Umbilical cord (tissue), 2 donors: ENCODE measurements at places on chromosomes 5 and 9.

DNA sequence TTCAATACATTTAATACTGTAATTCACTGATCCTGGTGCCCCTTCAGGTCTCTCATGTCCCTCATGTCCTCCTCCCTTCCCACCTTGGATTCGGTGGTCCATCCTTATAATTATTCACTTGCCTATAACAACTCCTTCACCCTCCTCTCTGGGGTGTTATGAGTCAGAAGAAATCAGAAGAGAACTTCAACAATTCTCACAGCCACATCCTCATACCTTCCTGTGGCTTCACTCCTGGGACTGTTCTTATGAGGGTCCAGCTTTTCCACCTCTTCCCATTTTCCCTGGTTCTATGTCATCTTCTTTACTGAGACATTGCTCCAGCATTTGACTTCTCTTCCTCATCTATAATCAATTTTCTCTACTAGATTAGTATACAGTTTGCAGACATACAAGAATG is 406.1 kb downstream of the NR2F1-AS1 start:
- DNase-seq: no peak

DNA sequence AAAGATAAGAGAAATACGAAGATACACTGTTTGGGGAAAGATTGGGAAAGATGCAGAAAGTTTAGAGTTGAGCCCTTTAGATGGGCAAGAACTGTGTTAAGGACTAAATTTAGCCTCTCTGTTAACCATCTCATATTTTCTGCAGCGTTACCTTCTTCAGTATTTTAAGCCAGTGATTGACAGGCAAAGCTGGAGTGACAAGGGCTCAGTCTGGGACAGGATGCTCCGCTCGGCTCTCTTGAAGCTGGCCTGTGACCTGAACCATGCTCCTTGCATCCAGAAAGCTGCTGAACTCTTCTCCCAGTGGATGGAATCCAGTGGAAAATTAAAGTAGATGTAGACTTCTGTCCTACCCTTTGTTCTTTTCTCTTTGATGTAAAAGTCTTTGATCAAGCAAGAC is 26.4 kb upstream of the LNPEP start:
- DNase-seq: no peak

DNA sequence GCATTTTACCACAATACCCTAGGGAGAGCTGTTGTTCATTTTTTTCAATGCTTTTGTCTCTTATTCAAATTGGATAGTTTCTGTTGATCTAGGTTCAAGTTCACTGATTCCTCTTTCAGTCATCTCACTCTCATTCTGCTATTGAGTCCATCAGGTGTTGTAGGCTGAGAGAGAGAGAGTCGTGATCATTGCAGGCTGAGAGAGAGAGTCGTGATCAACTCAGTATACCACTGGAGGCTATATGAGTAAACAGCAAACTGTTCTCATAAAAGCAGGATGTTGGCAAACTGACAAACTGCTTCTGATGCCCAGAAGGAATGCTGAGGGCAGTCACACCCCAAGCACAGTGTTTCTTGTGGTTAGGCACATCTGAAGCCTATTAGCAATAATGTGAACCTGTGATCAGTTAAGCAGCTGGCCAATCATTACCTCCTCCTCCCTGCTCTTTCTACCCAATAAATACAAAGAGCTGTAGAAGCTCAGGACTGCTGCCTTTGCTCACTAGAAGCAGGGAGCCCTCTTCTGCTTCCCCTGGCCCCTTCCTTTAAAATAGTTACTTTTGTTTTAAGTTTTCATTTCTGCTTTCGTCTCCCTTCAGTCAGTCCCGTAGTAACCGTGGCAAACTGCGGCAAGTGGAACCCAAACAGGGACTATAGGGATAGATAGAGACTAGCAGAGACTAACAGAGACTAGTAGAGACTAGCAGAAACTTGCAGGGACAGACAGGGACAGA is 476.1 kb upstream of the ACO1 start:
- no peak for DNase-seq

DNA sequence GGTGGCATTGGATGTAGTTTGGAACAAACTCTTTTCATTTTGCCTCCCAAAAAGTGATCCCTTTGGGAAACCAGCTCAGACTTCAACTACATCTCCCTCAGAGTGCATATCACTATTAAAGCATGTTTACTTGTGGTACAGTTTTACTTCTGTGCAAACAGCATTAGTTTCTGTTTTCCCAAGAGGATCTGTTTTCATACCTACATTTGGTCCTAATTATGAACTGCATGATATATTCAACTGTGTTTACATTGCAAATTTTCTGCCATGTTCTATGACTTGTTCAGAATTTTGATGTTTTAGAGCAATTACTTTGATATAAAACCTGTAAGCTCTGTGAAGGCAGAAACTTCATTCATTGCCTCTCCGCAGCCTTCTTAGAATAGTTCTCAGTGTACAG is 681.5 kb upstream of the ACO1 start:
- no peak for DNase-seq

- peak; percentile 4 for DNase-seq
Measured at GRCh38 chr5:161513942-161514341, 32.6 kb downstream of the GABRB2 start.

GRCh38 chr5:104186100-104186499 is 623.5 kb upstream of the NUDT12 start:
- no peak for DNase-seq

DNA sequence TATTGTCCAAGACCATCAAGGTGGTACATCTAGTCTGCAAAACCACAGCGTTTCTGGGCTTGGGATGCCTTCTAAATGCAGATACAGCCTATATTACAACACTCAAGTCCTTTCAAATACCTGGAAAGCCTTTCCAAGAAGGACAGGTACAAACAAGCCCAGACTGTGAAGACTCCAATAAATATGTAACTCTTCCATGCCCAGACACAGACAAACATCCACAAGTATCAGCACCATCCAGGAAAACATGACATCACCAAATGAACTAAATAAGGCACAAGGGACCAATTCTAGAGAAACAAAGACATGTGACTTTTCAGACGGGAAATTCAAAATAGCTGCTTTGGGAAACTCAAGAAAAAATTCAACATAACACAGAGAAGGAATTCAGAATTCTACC is 152.7 kb upstream of the POC5 start:
- no peak for DNase-seq

DNA sequence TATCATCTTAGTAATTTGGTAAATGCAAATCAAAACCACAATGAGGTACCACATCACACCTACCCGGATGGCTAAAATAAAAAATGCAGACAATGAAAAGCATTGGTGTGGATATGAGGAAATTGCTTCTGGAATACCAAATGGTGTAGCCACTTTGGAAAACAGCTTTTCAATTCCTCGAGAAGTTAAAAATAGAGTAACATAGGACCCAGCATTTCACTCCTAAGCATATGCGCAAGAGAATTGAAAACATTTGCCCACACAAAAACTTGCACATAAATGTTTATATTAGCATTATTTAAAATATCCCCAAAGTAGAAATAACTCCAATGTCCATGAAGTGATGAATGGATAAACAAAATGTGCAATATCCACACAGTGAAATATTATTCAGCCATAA is 608.7 kb downstream of the ISL1 start:
- DNase-seq: no peak

- no peak for DNase-seq
Measured at GRCh38 chr9:10910779-10911178, 298.0 kb upstream of the PTPRD start.

GRCh38 chr5:32520972-32521371 is 64.4 kb upstream of the SUB1 start:
- no peak for DNase-seq

DNA sequence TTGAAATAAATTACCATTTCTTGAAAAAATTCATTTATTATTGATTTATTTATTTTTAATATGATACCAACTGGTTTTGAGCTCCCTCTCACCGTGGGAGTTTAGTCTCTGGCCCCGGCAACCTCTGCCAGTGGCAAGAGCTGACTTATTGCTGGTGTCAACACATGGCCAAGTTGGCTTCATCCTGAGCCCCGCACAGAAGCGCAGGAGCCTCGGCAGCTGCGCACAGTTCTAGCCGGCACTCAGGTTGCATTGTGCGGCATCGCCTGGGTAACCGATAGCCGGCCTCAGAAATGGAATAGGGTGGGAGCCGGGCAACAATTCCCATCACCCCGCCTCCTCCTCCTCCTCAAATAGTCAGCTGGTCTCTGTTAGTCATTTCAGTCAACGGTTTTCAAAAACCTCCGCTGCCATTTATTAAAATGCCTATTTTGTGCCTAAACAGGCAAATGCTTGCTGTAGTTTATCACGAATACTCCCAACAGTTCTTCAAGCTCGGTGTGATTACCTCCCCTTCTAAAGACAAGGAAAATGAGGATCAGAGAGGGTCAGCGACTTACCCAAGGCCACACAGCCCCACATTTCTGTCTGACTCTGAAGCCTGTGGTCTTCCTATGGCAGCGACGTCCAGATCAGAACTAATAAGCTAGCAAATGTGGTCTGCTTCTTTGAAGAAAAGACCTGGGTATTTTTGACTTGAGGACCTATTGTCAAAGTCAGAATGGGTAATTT is 15.7 kb upstream of the MSX2 start:
- DNase-seq: no peak

GRCh38 chr9:21528123-21528808 is 46.2 kb upstream of the IFNE start:
- DNase-seq: no peak

- peak; percentile 75 for DNase-seq
Measured at GRCh38 chr9:36154331-36154952, 14.7 kb upstream of the CCIN start.

DNA sequence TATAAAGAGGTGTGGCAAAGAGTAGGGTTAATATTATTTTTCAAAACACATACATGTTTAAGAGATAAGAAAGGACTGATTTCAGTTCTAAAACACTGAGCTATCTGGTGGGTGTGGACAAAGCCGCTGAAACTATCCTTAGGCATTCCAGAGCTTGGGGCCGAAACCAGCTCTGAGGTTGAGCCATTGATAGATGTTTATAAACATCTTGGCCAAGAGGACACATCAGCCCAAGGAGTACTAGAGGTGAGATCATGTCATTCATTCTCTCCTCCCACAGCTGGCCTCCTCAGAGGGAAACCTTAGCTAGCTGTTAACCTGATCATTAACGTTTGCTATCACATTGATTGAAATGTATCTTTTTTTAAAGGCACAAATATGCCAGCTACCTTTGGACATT is 89.9 kb downstream of the NLN start:
- peak; percentile 57 for DNase-seq

- DNase-seq: no peak
Measured at GRCh38 chr5:132056610-132057497, 3.6 kb upstream of the IL3 start.

- DNase-seq: no peak
Measured at GRCh38 chr5:104494083-104494482, 931.5 kb upstream of the NUDT12 start.

DNA sequence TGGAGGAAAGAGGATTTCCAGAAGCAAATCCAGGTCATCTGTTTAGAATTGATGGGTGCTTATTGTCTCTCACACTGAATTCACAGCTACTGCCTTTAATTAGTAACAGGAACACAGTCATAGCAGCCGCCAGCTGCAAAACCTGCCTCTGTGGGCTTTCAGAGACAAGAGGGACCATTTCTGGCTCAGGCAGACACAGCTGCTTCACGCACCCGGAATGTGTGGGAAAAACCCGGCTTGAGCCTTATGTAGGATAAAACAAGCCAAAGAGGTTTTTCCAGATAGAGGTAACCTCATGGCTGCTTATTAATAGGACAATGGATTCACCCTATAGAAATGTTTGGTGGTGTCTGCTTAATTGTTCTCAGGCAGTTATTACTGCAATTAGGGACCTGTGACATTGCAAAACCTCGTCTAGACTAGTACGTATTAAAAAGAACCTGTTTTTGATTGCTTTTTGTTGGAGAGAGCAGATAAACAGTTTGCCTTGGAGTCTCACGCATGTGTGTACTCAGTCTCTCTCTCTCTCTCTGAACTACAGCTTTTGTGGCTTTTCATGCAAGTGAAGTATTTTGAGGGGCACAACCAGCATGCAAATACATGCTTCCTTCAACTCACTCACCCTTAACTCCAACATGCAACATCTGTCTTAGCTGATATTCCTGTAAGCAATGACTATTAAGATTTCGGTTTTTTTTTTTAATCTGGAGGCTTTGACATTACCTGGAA is 302.7 kb downstream of the PLK2 start:
- DNase-seq: peak; percentile 31

- DNase-seq: no peak
Measured at GRCh38 chr9:81072758-81073157, 616.6 kb downstream of the TLE1 start.

GRCh38 chr9:134566936-134567335 is 74.7 kb upstream of the COL5A1 start:
- no peak for DNase-seq

DNA sequence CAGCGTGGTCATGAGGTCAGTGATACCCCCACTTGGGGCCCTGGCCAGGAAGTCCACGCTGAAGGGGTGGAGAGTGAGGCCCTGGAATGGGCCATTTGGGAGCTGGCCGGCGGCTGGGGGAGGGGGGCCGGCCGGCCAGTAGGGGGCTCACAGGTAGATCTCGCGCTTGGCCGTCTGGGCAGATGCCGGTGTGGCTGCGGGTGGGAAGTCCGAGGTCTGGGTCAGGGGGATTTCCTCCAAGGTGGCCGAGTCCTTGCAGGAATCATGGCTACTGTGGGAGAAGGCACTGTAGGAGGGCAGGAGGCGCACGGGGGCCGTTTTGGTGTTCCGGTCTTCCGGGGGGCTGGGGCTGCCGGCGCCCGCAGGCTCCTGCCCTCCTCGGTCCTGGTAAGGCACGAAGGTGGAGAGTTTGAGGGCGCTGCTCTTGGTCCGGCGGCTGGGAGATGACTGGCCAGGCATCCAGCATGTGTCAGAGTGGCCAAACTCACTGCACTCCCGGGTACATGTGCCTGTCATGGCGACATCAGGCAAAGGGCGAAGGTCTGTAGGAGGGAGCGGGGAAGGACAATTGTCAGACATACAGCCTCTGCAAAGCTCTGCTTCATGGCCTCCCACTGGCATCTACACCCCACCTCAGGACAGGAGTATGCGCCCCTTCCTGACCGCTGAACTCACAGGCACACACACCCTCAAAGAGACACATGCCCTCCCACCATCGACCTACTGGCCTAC is 24.1 kb downstream of the PCDH1 start:
- no peak for DNase-seq

- no peak for DNase-seq
Measured at GRCh38 chr5:108529381-108529780, 147.5 kb upstream of the FBXL17 start.

- no peak for DNase-seq
Measured at GRCh38 chr9:95105519-95106287, 211.8 kb downstream of the FANCC start.

DNA sequence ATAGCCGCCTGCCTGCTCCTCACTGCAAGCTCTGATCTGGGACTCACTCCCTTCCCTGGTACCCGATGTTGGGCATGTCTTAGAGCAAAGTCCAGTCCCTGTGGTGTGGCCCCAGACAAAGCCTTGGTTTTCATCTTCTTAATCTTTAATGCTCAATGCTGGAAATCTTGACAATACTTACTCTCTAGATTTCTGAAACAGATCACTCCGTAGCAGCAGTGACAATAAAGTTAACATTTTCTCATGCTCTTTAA is 260.2 kb upstream of the IRX2 start:
- no peak for DNase-seq
